B cell (primary cell): ENCODE measurements at places on chromosomes 6 and 20.

GRCh38 chr20:51034988-51035656, 12.2 kb upstream of the KCNG1 start:
- DNase-seq, result no peak

GRCh38 chr20:667351-668034, 8.1 kb downstream of the SCRT2 start:
- peak; percentile 41 for DNase-seq

DNA sequence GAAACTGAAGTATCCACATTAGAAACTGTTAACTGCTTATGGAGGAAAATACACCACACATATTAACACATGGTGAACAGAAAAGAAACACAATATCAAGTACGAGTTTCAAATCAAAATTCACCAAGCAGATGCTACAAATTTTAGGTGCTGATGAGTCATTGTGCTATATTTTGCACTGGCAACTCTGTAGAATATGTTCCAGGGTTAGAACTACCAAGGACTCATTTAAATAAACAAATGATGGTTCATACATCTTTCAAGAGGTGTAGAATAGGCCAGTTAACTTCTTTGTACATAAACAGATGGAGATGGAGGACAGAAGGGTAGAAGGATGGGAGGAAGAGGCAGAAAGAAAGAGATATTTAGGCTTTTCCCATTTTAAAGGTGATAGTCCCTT, 184.9 kb downstream of the ARHGAP18 start:
- no peak for DNase-seq

- no peak for DNase-seq
Measured at GRCh38 chr6:133251688-133252087, 10.5 kb downstream of the EYA4 start.

- DNase-seq, result no peak
Measured at GRCh38 chr6:14190191-14190928, 72.8 kb downstream of the CD83 start.

DNA sequence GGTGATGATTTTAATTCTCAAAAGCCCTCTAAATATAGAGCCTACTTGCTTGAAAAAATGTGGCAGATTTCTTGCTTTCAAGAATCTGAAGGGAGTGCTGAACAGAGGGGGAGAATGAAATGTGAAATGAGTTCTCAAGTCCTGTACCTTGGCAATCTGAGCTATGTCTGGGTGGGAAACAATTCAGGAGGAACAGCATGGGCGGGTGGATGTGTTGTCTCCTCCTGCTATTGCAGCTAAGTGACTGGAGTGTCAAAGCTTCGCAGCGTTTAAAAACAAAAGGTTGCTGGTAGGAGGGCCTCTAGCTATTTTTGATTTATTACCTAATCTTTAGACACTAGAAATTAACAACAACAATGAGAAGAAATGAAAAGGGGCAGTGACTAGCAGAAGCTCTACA, 102.5 kb upstream of the ARG1 start:
- no peak for DNase-seq

DNA sequence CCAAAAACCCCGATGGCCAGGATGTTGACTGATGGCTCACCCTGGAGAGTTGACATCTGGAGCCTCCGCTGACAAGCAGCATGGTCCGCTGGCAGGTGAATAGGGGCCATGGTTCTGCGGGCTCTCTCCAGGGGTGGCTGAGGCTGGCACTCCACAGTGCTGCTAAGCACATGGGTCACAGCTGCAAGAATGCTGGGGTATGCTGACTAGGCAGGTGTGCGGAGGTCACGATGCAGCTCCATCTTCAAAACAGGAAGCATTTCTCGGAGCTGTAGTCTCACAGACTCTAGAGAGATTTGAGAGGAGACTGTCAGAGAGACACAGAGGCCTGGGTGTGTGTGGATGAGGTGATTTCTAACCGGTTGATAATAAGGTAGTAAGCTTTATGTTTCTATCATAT, 341.6 kb downstream of the NRN1 start:
- peak; percentile 73 for DNase-seq

DNA sequence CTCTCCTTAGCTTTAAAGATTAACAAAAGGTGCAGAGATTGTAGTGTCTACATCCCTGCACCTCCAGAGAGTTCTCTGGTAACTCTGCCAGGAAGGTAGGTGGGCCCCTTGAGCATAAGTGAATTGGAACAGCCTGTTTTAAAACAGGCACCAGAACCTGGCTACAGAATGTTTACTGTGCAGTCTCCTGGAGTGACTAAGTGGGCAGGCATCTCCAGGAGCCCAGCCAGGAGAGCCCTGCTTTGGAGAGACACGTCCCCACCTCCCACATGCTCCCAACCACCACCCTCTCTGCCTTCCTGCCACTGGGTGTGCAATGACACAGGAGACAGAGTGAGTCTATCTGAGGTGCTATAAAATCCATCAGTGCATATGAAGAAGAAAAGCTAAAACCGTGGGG, 110.3 kb upstream of the EYA4 start:
- DNase-seq, result no peak

DNA sequence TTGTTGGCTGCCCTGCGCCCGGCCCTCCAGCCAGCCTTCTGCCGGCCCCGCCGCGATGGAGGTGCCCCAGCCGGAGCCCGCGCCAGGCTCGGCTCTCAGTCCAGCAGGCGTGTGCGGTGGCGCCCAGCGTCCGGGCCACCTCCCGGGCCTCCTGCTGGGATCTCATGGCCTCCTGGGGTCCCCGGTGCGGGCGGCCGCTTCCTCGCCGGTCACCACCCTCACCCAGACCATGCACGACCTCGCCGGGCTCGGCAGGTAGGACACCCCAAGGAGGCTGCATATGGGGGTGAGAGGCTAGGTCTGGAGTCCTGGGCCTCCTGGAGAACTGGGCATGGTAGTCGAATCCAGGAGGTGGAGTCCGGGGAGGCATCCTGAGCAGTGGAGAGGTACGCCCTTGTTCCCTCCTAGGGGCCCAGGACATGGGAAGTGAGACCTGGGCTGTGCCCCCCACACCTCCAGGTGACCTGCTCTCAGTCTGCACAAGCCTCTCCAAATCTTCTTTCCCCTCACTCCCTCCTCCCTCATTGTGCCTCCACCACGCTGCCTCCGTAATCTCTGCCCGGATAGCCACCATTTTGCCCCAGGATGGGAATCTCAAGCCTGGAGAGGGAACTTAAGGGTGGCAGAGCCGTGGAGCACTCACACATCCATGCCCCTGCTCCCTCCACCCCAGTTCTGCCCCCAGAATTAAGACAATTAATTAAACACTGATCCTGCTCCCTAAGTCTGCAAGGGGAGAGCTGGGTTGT, 541 bp downstream of the CDC25B start:
- DNase-seq, result peak; percentile 36

DNA sequence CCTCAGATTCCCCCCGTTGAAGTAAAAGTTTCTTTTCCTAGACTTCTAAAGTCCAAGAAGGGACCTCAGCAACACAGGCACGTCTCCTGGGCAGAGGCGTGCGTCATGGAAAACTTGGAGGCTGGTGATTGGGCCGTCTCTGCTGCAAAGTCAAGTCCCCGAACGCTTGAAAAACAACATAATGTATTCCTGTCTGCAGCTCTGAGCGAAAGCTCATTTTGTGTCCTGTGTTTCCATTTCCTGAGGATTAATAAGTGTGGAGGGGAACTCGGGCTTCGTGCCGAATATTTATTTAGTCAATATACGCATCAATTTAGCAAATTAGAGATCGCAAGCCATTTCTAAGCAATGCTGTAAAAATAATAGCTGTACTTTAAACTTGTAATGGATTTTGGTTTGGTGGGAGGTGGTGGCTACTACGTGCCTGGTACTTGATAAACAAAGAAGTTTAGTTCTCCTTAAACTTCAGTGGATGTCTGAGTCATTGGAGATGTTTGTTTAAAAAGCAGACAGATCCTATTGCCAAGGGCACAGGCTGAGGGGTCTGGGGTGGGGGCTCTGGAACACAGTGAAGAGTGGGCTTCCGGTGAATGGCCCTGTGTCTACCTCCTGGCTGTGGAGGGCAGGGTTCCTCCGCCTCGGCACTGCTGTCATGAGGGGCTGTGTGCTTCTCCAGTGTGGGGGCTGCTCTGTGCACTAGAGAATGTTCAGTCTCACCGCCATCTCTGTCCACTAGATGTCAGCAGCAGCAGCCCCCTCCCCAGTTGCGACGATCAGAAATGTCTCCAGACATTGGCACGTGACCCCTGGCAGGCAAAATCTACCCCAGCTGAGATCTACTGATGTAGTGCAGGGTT, 21.8 kb downstream of the PCK1 start:
- no peak for DNase-seq

GRCh38 chr6:16756660-16757255, 4.5 kb downstream of the ATXN1 start:
- no peak for DNase-seq

- DNase-seq, result peak; percentile 9
Measured at GRCh38 chr20:1536893-1537730, 20.4 kb downstream of the SIRPD start.

GRCh38 chr20:1720845-1721475, 63.4 kb upstream of the SIRPG start:
- no peak for DNase-seq

- DNase-seq, result no peak
Measured at GRCh38 chr6:146410851-146411595, 132.6 kb upstream of the RAB32 start.

- DNase-seq, result no peak
Measured at GRCh38 chr6:100353276-100354015, 111.3 kb downstream of the SIM1 start.

DNA sequence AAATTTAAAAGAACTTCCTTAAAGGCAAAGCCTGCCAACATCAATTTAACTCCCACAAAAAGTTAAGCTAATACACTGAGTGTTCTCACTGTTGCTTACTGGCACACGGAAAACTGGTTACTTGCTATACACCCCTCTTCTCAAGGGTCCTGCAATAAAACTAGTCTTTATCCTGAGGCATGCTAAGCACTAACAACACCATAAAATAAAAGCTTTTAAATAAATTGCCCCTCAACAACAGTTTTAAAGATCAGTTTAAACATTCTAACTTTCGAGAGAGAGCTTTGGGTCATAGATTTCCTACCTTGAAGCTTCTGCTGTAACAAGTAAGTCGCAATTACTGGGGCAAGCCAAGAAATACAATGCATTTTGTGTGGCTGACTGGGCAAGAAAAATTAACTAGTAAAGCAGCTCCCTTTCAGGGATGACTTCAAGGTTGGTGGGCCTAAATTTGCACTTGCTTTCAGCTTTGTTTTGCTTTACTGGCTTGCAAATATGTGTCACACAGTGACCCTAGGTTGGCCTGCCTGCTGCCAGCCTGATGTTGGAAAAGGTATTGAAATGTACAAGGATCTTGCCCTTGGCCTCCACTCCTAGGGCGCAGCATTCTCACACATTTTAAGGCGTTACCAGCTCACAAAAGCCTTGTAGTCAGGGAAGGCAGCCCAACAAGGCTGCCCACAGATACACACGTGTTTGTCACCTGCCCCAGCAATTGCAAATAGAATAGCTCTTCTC, 4.0 kb upstream of the HEY2 start:
- DNase-seq, result no peak

DNA sequence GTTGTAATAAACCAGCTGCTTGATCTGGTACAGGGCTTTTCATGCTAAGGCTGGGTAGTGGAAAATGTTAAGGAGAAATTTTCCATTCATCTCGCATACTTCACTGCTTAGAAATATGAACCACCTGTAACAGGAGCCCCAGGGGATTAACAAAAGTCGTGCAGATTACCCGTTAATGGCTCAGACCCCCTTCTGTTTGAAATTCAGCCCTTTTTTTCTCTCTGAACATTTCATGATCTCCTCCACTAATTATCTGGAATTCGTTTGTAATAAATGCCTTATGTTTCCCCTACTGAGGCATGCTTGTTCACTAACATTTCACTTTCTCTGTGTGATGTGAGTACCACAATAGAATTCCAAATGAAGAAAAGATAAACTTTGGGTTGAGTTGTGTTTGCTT, 336.4 kb upstream of the HSF2 start:
- DNase-seq, result no peak

DNA sequence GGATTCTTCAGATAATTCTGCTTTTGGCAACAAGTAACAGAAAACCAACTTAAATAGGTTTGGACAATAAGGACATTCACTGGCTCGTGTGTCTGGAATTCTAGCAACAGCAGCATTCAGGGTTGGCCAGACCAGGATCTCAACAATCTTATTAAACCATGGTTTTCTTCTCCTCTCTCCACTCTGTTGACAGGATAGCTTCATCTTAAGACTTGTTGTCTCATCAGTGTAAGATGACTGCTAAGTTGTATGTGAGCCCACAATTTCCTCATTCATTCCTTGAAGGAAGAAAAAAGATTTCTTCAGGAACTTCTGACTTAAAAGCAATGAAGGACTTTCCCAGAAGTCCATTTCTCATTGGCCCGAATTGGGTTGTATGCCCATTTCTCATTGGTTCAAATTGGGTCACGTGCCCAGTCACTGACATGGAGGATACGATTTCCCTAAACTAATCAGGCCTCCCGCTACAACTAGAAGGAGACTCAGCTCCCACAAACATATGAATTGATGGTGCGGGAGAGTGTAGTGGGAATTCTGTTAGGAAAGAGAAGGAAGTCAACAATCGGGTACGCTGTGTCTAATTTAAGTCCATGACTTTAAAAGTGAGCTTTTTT, 83.7 kb downstream of the SLC22A3 start:
- no peak for DNase-seq
